Ascending aorta (tissue), 2 donors: ENCODE measurements at places on chromosomes 2 and 18.

GRCh38 chr2:101952551-101952950 lies 39.2 kb upstream of the IL1R2 start:
- no peak for DNase-seq

DNA sequence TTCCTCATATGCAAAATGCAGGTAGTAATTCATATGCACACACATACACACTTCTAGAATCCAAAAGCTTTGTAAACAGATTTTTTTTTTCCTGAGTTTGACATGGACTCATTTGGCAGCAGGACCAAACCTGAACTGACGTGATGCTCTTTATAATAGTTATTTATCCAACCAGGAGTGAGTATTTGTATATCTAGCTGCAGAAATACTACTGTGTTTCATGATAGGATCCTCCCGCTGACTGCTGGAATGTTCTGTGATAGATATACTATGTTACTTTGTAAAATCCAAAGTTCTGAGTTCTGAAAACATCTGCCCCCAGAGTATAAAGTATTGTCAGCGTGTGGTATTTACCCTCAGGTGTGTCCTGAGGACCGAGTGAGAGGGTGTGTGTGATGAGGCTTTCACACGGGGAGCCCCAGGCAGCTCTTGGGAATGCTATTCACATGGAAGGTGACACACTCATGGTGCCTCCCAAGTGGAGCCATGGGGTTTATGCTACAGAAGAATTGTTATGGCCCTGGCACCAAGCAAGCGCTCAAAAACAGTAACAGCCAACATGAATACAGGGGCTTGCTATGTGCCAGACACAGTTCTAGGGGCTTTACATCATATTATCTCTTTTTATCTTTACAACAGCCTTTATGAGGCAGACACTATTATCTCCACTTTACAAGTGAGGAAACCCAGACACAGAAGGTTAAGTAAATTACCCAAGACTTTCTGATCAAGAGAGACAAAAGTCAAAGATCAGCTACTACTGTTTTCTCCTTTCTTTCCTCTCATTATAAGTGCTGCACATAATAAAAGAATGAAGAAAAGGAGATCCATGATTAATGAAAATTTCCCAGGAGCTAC lies 16.7 kb upstream of the TXNDC2 start:
- no peak for DNase-seq

DNA sequence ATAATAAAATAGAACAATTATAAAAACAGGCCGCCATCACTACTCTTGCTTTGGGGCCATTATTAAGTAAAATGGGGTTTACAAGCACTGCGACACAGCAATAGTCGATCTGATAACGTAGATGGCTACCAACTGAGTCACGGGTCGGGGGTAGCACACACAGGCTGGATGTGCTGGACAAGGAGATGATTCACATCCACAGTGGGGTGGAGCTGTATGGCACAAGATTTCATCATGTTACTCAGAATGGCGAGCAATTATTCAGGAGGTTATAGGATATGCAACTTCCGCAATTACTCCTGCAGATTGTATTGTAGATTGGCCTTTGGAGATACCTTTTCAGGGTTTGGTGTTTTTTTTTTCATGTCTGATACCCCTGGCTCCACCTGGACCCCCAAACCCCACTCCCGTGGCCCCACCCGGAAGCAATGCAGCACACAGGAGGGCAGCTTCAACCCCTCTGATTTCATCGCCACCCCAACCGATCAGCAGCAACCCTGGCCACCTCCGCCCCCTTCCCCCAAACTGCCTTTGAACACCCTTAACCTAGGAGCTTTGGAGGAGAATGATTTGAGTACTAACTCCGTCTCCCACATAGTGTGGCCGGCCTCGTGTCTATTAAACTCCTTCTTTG lies 21.4 kb upstream of the MLPH start:
- DNase-seq: no peak

- DNase-seq: no peak
These were observed 10.4 kb downstream of the TOGARAM2 start for GRCh38 chr2:28991460-28991859.

GRCh38 chr2:159516241-159516758 lies 100.0 kb downstream of the BAZ2B start:
- no peak for DNase-seq
